Body of pancreas (tissue), 4 donors: ENCODE measurements at places on chromosomes 5 and 9. TPM values are rescaled to one million over a fixed set of nuclear protein-coding genes. Genes with fewer than 3 reads are reported as not detected.

- H3K36me3 ChIP-seq, result no peaks in the 10 kb centered on the region
- no peak for DNase-seq
- H3K27ac ChIP-seq, result no peak overlapping the region
- no peak overlapping the region for H3K4me3 ChIP-seq
- H3K27me3 ChIP-seq, result no peaks in the 10 kb centered on the region
These were observed 297.7 kb downstream of the MSX2 start for GRCh38 chr5:175021841-175022625.

PCDHGA3 gene
- total RNA-seq, result 4.2 TPM

DNA sequence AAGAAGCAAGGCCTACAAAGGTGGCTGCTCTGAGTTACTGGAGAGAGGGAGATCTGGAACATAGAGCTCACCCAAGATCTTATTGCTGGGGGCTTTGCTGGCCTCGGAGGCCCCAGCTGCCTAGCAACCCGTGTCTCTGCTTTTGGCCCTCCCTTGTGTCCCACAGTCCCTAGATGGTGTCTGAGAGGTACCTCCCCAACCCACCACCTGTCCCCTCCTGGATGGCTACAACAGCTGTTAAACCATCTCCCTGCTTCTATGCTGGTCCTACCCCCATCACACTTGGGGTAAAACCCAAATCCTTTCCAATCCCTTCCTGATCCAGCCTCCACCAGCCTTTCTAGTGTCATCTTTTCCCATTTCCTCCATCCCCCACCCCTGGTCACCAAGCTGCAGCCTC is 86.6 kb downstream of the PPARGC1B start:
- H3K4me1 ChIP-seq, result no peaks in the 10 kb centered on the region
- H3K4me3 ChIP-seq, result no peak overlapping the region
- no peak overlapping the region for H3K27ac ChIP-seq

DNA sequence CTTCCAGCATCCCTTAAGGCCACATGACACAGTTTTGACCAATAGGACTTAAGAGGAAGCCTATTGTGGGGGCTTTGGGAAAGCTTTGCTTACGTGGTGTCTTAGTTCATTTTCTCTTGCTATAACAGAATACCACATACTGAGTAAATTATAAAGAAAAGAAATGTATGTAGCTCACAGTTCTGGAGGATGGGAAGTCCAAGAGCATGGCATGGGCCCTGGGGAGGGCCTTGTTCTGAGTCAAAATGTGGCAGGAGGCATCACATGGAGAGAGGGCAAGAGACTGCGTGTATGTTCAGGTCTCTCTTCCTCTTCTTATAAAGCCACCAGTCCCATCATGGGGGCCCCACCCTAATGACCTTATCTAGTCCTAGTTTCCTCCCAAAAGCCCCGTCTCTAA is 68.6 kb upstream of the CPEB4 start:
- no peak for DNase-seq
- H3K27me3 ChIP-seq, result no peaks in the 10 kb centered on the region
- no peak overlapping the region for H3K27ac ChIP-seq
- peaks cover 19% of the 10 kb centered on the region for H3K4me1 ChIP-seq
- H3K4me3 ChIP-seq, result no peak overlapping the region

DNA sequence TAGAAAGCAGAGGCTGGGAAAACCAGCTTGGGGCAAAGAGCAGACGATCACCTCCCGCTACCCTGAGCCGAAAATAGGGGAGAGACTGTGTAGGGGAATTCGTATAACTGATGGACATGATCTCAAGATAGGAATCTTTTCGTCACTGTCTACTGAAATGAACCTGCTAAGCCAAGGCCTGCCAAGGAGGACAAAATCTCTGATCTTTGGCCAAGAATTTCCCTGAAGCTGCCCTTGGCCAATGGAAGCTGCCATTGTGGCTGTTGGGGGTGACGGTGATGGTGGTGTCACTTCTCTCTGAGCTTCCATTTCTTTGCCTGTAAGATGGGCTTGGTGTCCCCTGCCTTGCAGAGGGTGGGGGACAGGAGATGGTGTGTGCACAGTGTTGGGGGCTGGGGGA is 3.3 kb upstream of the PTGES start:
- no peak overlapping the region for H3K27ac ChIP-seq
- no peak overlapping the region for H3K4me3 ChIP-seq
- no peak for DNase-seq
- no peaks in the 10 kb centered on the region for H3K36me3 ChIP-seq
- H3K27me3 ChIP-seq, result no peaks in the 10 kb centered on the region

BSPRY gene
- total RNA-seq, result 47.0 TPM

DNA sequence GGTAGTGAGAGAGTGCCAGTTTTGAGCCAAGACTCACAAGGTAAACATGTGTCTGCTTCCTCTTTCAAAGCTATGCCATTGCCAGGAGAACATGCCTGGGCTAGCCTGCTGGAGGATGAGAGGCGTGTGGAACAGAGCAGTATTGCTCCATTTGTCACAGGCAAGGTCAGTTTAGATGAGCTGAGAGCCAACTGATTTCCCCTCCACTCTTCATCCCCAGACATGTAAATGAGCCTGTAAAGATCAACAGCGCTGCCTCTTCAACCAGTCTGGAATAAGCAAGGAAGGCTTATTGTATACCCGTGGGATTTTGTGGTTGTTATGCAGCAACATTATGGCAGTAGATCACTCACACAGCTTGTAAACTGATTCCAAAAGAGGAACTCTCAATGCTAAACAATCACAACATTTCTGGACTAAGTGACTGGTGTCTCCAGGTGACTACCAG is 8.2 kb upstream of the GDNF start:
- H3K27me3 ChIP-seq, result no peaks in the 10 kb centered on the region
- no peaks in the 10 kb centered on the region for H3K4me1 ChIP-seq
- H3K4me3 ChIP-seq, result no peak overlapping the region
- H3K36me3 ChIP-seq, result no peaks in the 10 kb centered on the region
- no peak for DNase-seq
- no peak overlapping the region for H3K27ac ChIP-seq

DNA sequence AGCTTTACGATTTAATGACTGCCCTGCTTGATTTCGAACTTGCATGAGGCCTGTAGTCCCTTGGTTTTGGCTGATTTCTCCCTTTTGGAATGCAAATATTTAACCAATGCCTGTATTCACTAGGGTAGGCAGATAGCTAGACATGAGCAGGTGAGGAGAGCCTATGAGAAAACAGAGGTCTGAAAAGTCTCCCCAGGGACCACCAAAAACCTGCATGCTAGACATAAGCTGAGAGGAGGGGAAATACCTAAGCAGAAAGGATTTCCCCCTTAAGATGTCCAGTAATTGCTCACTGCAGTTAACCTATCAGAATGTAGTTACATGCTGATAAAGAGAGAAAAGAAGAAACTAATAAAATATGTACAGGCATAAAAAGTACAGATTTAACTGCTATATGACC is 667.4 kb upstream of the SEMA6A start:
- no peak overlapping the region for H3K4me3 ChIP-seq
- no peaks in the 10 kb centered on the region for H3K4me1 ChIP-seq
- H3K27me3 ChIP-seq, result no peaks in the 10 kb centered on the region
- no peak for DNase-seq

TLE1 gene
- total RNA-seq, result 58.3 TPM

GRCh38 chr9:69470186-69470977 is 145.4 kb downstream of the ENTREP1 start:
- no peak overlapping the region for H3K4me3 ChIP-seq
- no peak overlapping the region for H3K27ac ChIP-seq
- DNase-seq, result no peak
- H3K4me1 ChIP-seq, result no peaks in the 10 kb centered on the region
- no peaks in the 10 kb centered on the region for H3K27me3 ChIP-seq

SLU7 gene
- total RNA-seq, result 18.8 TPM
